ENCODE measurements at places on chromosomes 1 and 21. TPM values are rescaled to one million over a fixed set of nuclear protein-coding genes. Genes with fewer than 3 reads are reported as not detected.

DNA sequence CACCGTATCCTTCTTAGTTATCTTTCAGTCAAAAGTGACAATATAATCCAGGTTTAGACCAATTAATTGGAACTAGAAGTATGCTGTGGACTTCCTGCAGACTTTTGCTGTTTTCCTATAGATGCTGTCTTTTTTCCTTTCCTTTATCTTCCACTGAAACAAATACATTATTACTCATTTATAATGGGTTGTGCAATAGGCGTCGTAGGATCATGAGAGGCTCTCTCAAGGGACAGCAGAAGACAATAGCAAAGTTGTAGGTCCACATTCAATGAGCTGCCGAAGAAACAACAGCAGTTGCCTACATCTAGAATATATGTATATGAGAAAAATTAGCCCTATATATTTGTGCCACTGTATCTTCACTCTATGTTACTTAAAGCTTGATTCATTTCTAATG is 371.6 kb downstream of the AMY1C start:
- no peak for ATAC-seq

Gene PSMD4
- total RNA-seq: 184 TPM

Gene ADORA3
- 13.7 TPM for total RNA-seq

- ATAC-seq: no peak
These were observed 89.3 kb downstream of the SIM2 start for GRCh38 chr21:36788120-36788638.

Gene KCNJ9
- not detected for total RNA-seq

GRCh38 chr1:93579891-93580290 is 101.7 kb downstream of the BCAR3 start:
- peak; percentile 23 for ATAC-seq

- no peak for ATAC-seq
These were observed 467.8 kb downstream of the LMO4 start for GRCh38 chr1:87796471-87796901.
